ENCODE measurements at places on chromosomes 3 and 15.

- no peak for DNase-seq
These were observed 28.4 kb downstream of the TTC14 start for GRCh38 chr3:180630371-180630770.

DNA sequence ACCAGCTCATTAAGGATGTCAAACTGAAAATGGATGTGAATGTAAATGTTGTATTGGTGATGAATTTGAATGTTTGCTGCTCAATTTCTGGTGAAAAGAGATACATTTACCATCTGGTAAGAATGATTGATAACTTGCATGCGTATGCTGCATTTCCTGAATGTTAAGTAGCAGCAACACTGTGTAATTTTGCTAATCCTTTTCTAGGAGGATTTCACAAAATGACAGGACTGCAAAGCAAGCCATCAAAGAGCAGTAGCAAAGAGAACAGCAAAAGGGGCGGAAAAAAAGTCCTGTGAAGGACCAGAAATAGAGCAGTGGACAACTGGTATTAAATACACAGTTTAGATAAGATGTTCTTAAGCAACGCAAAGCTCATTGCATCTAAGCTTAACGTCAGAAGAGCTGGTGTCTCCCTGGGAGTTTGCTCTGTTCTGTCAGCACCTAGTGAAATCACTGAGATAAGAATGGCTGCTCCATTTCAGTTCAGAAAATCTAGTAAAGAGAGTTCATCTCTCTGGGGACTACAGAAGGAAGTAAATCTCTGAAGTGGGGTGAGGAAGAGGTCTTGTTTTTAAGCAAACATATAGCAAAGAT, 23.5 kb upstream of the PAQR5 start:
- DNase-seq = no peak

- DNase-seq = no peak
These were observed 63.9 kb downstream of the ADCY5 start for GRCh38 chr3:123385001-123385401.

GRCh38 chr15:76648732-76649444, 256.3 kb downstream of the SCAPER start:
- no peak for DNase-seq

All from left hindlimb (tissue), 1 donor.